ENCODE measurements at places on chromosomes 3 and 15.

DNA sequence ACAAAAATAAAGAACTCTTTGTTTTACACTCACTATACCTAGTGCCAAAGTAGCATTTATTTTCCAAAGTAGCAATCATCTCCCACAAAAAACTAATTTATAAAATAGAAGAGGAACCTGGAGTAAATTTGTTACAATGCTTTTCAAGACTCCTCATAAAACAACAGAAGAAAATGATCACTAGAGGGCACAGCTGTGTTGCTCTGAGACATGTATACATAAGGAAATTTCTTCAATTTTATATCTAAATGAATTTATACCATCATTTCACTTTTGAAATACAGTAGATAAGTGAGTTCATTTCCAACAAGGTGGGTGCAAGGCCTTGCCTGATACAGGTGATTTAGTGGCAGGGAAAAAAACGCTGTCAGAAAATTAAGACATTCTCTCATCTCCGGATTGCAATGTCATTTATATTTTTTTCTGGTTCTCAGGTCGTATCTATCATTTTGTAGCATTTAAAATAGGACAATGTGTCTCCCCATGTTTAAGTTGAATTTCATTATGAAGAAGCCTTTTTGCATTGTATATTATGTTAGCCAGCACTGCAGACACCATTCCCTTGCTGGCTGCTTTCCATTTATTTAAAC is 25.3 kb upstream of the ARHGEF26 start:
- DNase-seq = no peak

DNA sequence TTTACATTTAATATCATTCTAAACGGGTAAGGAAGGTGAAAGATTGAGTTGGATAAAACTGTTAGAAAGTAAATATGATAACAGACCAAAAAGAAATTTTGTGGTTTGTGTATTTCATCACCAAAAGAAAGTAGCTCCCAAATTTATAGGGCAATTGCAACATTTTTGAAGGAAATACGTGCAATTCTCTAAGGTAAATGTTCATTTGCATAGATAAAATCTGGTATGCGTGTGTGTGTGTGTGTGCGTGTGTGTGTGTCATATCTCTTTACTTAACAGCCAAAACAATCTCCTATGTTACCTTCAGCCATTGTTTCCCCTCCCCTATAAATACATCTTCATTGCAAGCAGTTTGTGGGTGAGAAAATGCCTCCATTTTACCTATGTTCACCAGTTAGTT is 208.4 kb downstream of the TNIK start:
- DNase-seq = no peak

DNA sequence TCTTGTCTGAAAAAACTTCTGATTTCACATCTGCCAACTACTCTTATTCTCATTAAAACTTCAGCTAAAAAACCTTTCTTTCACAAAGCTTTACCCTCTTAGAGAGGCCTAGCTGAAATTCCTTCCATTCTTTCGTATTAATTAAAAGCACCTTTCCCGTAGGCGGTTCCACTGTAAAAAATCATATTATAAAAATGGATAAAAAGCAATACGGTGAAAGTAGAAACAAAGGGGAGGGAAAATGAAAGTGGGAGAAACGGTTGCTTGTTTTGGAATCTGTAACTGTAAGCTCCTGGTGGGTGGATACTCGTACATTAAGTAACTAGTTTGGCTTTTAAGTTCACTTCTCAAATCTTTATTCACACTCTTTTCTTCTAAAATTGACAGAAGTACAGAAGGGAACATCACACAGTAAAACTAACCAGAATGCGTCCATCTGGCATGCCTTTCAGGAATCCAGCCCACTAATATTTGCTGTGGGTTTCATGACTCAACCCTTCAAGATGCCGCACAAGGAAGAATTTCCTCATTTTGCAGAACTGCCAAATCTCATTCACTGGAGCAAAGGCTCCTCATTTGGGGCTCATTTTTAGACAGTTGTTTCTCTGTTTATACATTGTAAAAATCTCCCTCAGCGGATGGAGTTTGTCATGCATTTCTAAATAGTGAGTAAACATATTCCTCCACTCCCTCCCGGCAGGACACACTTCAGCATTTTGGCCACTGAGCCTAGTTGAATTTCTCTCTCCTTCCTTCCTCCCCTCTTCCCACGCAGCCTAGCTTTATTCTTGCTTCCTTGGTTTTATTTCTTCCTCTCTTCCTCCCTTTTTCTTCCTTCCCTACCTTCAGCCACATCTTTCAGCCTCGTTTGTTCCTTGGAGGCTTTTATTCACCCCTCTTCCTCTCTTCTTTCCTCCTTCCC is 419.5 kb upstream of the NAALADL2 start:
- peak; percentile 86 for DNase-seq

DNA sequence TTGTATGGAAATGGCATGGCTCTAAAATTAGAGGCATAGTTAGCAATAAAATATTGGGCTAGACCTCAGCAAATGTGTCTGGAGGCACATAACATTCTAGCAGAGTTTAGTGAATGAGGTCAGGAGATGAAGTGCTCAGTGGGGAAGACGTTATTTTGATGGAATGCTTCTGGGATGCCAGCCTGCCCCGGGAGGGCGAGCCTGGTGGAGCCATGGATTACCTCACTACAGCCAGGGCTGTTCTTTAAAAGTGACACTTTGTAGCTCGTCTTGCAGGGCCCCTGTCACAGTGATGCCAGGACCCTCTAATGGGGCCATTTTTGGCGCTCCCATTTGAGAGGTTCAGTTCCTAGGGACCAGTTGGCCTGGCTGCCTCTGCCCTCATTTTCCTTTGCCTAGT is 48.5 kb downstream of the PXYLP1 start:
- no peak for DNase-seq

DNA sequence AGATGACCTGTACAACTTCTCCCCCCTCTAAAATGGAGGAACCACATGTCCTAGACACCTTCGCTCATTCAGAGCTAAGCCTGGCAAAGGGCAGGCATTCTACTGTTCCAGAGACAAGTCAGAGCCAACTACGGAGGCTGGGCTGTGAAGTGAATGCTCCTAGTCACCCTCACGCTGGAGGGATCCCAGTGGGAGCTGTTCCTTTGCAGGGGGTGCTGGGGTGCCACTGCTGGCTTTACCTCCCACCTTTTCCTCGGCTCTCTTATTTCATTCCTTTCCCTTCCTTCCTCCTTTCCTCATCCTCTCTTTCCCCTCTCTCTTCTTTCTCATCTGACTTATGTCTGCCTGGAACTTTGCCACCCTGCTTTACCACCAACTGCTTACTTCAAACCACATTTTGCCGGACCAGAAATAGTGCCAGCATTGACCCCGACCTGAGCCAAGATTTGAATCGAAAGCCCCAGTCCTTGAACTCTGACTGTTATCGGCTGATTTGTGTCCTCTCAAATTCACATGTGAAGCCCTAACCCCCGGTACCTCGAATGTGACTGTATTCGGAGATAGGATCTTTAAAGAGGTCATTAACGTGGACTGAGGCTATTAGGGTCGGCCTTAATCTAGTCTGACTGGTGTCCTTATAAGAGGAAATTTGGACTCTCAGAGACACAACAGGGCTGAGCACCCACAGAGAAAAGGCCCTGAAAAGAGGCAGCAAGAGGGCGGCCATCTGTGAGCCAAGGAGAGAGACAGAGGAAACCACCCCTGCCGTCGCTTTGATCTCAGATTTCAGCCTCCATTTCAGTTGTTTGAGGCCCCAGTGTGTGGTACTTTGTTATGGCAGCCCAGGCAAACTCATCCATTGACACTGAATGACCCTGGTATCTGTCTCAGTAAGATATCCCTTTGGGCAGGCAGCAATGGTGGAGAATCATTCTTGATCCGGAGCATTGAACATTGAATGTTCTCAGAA is 31.3 kb upstream of the TBC1D21 start:
- DNase-seq = no peak
